ENCODE measurements at places on chromosomes 16 and 17.

- DNase-seq = no peak
Observed at GRCh38 chr17:28338056-28338768, 2.7 kb downstream of the TNFAIP1 start.

- no peak for DNase-seq
Observed at GRCh38 chr17:20266806-20267458, 200.4 kb downstream of the LGALS9B start.

GRCh38 chr16:54648575-54648974, 282.1 kb upstream of the IRX5 start:
- no peak for DNase-seq

GRCh38 chr17:34991606-34992005, 11.3 kb downstream of the LIG3 start:
- no peak for DNase-seq

DNA sequence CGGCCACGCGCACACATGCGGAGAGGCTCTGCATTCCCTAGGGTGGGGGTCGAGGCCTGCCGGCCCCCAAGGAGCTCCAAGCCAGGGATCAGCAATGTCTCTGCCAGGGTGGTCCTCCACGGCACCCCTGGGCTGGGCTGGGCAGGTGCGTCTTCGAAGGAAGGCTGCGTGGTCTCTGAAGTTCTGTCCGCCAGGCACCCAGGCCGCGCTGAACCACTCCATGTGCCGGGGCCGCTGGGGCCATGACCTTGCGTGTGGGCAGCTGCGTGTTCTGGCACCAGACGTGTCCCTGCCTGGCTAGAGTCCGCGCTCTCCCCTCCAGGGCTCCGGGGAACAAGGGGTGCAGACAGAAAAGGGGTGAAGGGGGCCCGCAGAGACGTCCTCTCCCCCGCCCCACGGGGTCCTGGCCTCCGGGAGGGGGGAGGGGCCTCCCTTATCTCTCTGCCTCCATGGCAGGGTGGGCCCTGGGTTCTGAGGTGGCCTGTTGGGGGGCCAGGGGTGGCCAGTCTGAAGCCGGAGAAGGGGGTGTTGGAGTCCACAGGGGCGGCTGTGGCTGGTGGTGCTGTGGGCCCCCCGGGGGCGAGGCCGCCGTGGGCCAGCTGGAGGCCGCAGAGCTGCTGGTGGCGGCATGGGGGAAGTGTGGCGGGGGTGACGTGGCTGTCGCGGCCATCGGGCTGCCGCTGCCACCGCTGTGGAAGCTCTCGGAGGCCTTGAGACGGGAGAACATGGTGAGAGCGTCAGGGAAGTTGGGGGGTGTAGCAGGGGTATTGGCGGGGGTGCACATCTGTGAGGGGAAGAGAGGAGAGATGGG, 5.3 kb downstream of the UBALD1 start:
- DNase-seq = no peak

GRCh38 chr16:88471575-88471974, 18.5 kb downstream of the ZFPM1 start:
- DNase-seq = no peak

GRCh38 chr17:71068408-71068750, 899.0 kb downstream of the KCNJ2 start:
- DNase-seq = no peak

GRCh38 chr16:50224286-50224685, 42.1 kb upstream of the ADCY7 start:
- no peak for DNase-seq

All from Karpas-422 (cell line).